Activated CD4-positive, alpha-beta T cell treated with anti-CD3 and anti-CD28 coated beads, Interleukin-2, amount 50 U/mL, for 24 hours (primary cell): ENCODE measurements at places on chromosomes 1 and 21.

DNA sequence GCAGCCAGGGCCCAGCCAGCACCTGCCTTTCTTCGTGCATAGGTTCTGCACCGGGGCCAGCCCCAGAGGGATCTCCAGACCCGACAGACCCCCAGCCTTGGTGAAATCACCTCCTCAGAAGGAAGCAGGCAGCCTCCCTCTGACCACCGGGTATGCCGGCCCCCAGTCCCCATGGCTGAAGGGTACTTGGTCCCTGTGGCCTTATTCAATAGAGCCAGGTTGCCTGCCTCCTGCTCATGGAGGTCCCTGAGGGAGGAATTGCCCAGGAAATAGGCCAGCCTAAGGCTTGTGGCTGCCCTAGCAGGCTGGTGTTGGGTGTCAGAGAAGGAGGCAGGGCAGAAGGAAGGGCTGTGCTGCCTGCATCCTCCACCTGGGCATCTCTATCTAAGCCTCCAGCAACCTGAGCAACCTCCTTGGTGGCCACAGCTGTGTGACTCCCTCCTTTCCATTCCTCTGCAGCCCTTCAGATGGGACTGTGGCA, 338.2 kb upstream of the VAMP3 start:
- no peak for DNase-seq

DNA sequence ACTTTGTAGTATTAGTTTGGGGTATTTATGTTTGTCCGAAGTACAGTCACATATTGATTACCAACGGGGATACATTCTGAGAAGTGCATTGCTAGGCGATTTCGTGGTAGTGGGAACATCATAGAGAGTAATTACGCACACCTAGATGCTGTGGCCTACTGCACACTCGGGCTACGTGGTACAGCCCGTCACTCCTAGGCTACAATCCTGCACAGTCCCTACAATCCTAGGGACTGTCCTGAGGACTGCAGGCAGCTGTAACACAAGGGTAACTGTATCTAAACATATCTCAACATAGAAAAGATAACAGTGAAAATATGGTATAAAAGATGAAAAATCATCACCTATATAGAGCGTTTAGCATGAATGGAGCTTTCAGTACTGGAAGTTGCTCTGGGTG, 18.6 kb downstream of the EXOC8 start:
- DNase-seq, result no peak

DNA sequence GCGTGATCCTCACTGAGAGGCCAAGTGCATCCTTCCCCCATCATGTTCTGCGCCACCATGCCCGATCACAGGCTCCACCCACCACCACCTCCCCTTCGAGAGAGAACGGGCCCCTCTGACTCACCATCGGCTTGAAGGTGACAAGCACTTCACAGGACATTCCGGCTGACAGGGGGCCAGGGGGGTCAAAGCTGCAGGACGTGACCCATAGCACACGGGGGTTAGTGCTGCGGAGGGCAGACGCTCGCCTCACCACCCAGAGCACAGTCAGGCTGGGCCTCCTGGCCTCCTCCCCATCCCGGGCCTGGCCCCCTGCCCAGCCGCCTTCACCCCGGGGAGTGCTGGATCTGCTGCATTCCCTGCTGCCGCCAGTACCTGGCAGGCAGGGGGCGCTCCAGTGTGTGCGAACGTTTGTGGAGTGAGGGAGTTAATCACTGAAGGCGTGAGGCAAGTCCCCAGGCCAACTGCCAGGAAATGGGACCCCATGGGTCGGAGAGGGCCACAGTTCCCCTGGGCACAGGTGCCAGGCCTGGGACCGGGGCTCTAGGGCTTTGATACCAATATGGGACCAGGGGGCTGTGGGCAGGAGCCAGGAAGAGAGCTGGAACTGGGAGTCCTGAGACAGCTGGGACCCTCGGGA, 40.9 kb upstream of the TMEM52 start:
- DNase-seq, result peak; percentile 53

DNA sequence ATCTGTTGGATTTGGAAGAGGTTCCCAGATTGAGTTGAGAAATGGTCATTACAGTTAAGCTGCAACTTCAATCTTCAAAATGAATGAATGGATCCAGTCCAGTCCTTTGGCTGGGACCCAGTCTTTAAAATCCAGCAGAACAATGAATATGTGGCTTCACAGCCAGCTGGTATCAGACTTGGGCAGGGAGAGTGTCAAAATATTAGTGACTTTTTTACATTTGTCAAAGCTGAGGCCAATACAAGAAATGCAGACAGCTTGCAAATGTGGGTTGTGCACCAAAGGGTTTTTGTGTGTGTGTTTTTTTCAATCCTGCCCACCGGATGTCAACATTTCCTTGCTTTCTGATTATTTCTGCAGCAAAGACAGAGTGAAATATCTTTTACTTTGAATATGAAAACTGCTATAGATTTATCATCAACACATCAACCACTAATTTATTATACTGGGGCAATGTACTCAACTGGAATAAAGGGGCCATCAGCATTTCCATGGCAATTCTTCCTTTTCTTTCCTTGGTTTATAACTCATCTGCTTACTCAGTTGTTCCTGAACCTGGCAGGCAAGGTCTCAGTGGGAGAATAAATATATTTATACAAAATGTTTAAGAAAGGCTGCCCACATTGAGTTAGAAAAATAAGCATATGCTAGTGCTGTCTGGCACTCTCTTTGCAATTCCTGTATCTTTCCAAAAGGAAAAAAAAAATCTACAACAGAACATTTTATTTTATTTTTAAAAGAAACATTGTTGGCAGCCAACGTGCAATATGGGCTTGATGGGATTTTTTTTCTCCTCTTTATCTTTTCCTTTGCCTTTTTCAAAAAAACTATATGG, 491.6 kb upstream of the C1orf87 start:
- no peak for DNase-seq

DNA sequence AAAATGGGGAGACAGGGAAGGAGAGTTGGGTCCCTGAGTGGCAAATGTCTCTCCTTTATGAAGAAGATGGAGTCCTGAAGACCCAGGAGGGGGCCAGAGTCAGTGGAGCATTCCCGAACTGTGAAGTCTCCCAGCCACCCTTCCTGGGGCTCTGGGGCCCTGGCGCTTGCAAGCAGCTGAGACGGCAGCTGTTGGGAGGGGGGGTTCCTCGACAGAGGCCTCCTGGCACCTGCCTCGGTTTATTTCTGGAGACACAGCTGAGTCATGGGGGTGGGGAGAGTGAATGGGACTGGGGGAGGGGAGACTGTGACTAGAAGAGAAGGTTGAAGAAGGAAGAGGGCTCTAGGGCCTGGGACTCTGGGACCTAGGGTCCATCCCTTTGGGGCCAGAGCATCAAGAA, 14.0 kb downstream of the NES start:
- DNase-seq, result no peak

GRCh38 chr1:64327119-64327518, 123.7 kb downstream of the UBE2U start:
- DNase-seq, result no peak

GRCh38 chr1:213067352-213067751, 16.3 kb downstream of the RPS6KC1 start:
- DNase-seq, result no peak

DNA sequence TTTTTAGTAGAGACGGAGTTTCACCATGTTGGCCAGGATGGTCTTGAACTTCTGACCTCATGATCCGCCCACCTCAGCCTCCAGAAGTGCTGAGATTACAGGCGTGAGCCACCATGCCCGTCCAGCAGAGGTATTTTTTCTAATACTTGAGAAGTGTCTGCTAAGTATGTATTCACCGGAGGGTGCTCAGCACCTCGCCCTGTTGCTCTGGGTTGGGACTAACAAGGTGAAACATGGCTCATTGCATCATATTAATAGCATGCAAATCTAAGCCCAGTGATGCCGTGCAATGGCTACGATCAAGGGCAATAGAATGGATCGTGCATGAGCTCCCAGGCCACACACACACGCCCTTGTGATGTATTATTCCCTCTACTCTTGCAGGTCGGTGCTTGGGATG, 68.7 kb downstream of the PDE9A start:
- DNase-seq, result no peak

GRCh38 chr1:162301696-162302095, 75.0 kb downstream of the SPATA46 start:
- no peak for DNase-seq

GRCh38 chr1:17191990-17192242, 13.0 kb upstream of the PADI1 start:
- no peak for DNase-seq

DNA sequence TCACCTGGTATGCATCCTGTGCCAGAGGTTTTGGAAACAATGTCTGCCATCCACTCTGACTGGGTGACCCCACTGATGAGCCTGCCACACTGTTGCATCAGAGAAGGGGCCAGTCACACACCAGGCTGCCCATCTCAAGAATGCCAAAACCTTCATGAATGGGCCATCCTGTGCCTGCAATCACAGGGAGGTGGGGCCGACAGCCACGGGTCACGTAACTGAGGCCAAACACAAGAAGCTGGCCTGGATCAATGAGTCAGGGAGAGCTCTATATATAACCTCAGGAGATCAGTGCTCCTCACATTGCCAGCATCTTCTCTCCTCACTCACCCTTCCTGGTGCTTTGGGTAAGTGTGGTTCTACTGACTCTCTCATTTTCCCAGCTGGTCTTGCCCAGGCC, at the start of gene LORICRIN:
LORICRIN (plus strand) TSS at position 301 of the 400 bp plus-strand sequence. CDS start 1,263 bp downstream, outside the sequence.
- DNase-seq, result no peak

DNA sequence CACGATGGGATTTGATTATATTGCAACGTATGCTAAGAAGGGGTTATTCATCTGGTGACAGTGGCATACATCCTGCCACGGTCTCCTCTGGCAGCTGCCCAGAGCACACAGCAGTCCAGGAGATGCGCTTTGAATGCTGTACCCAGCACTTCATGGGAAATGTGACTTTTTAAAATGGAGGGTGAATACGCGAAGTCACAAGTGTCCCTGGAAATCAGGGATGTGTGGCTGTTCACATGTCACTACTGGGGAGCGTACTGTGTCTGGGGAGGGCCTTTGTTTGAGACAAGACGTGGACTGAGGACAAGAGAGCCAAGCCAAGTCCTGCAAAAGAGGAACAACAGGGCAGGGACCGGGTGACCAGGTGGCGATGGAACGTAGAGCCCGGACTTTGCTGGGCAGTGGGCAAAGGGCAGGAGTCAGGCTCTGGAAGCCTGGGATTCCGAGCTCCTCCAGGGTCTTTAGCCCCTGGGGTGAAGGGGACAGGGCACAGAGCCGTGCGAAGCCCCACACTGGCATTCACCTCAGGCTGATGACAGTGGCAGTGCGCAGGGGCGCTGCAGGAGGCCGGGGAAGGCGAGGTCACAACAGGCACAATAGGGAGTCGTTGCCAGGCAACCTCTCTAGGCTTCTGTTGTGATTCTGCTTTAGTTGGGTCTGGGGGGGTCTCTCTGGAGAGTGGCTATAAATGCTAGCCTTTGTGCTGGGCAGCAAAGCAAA, 11.4 kb upstream of the ZBTB21 start:
- DNase-seq, result no peak

DNA sequence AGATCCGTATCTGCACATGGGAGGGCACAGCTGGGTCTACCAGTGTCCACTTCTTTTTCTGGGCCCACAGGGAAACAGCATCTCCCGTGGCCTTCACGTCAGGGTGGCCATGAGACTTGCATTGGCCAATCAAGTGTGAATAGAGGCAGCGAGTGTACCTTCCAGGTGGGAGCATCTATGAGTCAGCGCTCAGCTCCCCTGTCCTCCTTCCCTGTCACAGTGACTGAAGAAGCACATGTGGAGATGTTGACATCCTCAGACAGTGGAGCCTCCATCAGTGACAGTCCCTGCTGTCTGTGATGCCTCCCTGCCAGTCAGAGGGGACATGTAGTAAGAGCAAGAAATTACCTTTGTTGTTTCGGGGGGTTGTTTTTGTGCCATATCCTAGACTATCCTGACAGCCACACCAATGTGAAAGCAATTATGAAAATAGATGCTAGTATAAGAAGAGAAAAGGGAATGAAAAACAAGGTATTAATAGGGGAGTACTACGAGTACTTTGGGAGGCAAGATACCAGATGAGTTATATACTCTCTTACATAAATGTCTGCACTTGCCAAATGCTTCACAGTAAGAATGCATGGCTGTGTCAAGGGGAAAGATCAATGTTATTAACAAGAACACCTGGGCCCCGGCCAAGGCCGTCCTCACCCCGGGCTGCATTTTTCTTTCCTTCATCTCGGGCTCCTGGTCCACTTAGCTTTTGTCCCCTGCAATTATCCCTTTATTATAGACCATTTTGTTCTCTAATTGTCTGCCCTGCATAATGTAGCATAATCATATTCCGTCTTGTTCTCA, 86.0 kb downstream of the MATN1 start:
- DNase-seq, result no peak

GRCh38 chr21:29477941-29478340, 179.2 kb downstream of the BACH1 start:
- no peak for DNase-seq

GRCh38 chr1:56417646-56418045, 161.7 kb downstream of the PLPP3 start:
- no peak for DNase-seq

DNA sequence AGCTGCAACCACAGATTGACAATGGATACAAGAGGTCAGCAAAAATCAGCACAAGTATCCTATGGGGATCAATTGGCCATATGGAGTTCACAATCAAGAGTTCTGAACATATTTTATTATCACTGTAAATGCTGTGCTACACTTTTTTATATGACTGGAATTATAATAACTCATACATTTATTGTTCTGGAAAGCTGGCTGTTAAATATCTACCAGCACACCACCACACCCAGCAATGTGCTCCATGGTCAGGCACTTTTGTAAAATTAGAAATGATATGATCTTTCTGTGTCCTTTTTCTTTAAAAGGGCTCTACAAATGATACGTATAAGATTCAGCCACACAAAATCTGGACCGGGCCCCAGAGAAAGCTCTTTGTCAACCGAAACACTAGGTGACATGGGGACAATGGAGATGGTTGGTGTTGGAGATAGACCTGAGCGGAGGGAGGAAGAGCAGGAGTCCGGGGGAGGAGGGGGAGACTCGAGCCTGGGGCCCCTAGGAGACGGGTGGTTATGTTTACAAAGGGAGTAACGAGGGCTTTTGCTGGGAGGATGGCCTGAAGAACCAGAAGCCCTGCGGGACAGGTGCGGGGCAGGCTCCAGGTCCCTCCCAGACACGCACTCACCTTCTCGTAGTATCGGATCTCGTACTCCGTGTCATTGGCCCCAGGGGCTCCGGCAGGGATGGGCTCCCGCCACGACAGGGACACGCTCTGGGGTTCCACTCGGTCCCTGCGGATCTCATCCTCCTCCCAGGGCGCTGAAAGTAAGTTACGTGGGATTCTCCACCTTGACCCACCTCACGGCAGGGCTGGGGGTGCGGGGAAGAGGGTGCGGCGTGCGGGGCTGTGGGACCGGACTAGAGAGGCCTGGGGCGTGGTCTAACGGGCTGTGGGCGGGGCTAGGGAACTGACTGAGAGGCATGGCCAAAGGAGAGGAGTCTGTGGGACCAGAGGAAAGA, 30.0 kb downstream of the EPHA10 start:
- no peak for DNase-seq

DNA sequence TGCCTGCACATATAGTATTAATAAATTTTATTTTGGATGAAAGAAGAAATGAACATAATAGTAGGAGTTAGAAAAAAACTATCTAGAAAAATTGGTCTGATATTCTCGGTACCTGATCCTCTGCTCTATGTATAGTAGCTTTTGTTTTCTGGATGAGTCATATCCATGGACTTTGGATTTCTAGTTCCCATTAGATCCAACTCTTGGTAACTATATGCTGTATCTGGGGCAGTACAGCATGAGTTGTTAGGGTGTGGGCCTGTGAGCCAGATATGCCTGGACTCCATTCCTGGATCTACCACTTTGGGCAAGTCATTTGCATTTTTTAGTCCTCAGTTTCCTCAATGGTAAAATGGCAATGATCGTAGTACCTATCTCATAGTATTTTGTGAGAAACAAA, 372.2 kb upstream of the PKN2 start:
- no peak for DNase-seq
